ENCODE measurements at places on chromosomes 12 and 14.

DNA sequence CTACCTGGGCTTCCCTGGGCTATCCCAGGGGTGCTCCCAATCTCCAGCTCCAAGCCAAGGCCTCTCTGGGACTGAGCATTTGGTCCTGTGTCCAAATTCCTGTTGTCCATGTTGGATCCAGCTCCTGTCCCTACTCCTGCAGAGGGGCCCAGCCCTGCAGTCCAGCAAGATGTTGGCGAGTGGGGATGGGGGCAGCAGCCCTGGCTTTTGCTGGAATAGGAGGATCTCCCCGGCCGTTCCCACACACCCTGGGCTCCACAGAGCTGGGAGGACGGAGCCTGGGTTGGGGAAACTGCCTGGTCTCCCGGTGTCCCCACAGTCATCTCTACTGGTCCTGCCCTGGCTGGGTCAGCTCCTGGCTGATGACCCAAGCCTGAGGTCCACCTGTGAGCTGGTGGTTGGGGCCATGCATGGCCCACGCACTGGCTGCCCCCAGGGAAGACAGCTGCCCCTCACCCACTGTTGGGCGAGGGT is 219.6 kb upstream of the C14orf180 start:
- no peak for DNase-seq

DNA sequence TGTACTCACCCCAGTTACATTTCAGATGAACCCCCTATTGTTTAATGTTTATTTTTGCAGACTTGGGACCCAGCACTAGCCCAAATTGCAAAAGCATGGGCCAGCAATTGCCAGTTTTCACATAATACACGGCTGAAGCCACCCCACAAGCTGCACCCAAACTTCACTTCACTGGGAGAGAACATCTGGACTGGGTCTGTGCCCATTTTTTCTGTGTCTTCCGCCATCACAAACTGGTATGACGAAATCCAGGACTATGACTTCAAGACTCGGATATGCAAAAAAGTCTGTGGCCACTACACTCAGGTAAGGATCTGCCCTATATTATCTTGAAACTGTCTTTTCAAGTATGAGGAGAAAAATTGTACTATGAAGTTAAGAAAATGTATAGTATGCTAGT is 1.2 kb downstream of the GLIPR1 start:
- peak; percentile 17 for DNase-seq

DNA sequence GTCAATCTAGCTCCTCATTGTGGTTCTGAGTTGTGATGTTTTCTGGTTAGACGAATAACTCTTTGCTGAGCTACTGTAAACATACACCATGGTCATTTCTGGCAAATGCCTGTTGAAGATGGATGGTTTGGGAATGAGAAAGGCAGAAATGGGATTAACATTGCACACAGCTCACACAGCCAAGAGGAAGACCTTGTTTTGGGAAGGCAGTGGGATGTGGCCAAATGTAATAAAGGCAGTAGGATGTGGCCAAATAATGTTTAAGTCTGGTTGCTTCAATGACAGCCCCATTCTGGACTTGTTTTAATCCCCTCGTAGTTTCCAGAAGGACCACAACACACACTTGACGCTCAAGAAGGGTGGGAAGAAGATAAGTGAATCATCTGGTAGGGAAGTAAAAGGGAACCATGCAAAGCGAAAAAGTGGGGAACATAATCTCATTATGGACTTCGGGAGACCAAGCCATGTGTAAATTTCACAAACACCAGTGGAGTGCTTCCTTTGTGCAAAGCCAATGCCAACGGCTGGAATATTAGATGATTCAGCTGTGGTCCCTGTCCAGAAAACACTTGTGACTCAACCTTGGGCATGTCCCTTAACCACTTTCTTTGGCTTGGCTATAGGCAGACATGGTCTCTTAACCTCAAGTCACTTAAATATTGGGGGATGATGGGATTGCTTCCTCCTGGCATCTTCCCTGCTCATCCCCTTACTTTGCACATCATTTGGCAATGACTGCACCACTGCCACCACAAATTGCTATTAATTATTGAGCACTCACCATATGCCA is 284.4 kb upstream of the CRY1 start:
- DNase-seq = no peak

- DNase-seq = no peak
Observed at GRCh38 chr14:91323031-91323430, 78.5 kb upstream of the GPR68 start.

DNA sequence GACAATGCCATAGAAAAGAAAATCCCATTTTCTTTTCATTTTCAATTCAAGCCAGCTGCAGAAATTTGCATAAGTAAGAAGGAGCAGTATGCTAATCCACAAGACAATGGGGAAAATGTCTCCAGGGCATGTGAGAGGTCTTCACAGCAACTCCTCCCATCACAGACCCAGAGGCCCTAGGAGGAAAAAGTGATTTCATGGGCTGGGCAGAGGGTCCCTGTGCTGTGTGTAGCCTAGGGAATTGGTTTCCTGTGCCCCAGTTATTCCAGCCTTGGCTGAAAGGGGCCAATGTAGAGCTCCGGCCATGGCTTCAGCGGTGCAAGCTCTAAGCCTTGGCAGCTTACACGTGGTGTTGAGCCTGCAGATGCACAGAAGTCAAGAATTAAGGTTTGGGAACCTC is 211.4 kb downstream of the CCDC59 start:
- no peak for DNase-seq

- DNase-seq = no peak
Observed at GRCh38 chr12:24952389-24952788, 3.5 kb upstream of the BCAT1 start.

- DNase-seq = no peak
Observed at GRCh38 chr12:107442326-107442987, 243.1 kb upstream of the PWP1 start.

GRCh38 chr12:113271853-113272561 is 50.7 kb downstream of the TPCN1 start:
- DNase-seq = no peak

GRCh38 chr12:34604227-34604626 is 581.9 kb downstream of the ALG10 start:
- no peak for DNase-seq

DNA sequence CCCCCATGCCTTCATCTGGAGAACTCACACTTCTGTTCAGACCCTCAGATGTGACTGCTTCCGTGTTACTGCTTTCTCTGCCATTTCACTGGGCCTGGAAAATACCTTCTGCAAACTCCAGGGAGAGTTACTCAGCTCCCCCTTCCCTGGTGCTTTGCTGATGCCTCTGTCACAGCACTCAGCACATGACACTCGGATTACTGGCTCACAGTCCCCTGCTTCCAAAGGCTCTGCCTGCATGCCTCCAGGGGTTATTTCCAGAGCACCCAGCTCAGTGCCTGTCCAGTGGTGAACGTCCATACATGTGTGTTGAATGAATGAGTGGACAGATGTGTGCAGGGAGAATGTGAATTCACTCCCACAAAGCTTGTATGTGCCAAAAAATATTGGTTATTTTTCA is 237.2 kb upstream of the FKBP4 start:
- DNase-seq = no peak

DNA sequence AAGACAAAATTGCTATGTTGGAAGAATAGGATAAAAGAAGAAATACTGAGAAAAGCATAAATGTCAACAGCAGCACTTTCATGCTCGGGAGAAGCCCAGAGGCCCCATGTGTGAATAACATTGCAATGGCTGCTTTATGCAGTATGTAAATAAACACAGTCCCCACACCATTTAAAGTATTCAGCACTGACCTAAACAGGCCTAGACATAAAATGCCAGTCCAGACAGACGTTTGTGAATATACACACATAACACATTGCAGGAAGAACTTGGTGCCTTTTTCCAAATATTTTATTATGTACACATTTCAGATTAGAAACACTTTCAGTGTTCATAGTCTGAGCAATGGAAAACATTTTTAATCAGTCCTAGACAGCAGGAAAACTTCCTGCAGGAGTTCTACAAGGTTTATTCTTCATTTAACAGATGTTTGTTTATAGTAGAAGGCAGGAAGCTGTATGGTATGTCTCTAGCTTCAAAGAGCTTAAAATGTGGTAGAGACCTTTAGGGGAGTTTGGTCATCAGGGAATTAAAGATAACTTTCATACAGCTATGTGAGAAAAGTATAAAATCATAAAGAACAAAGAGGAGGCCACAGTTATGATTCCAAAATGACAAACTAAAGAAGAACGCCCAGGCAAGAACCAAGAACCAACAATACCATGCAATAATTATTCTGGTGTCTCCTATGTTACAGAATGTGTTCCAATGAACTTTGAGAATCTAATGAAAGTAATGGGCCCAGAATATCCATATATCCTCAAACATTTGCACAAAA is 30.6 kb upstream of the SLC38A2 start:
- DNase-seq = no peak

DNA sequence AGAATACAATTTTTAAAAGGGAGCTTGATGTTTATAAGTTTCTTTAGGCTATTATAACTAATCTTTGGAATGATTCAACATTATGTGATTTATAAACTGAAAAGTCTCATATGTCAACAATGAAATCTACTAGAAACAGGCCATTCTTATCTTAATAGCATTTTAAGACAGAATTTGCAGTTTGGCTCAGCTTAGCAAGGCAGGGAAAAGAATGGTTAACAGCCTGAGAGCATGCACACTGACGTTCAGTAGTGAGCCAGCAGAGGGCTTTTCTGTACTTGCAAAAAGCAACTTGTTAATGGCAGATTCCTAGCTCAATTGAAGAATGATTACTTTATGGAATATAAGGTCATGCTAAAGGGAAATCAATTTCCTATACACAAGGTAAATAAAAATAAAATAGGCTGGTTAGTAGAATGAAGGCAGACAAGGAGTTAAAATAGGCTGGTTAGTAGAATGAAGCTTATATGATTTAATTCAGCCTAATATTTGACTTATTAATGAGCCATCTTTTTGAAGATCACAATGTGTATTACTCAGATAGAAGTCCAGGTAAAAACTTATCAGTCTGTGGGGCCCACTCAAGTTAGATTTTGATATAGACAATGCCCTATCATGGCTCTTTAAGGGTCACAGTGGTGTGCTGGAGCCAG is 95.9 kb downstream of the OTOGL start:
- no peak for DNase-seq

- no peak for DNase-seq
Observed at GRCh38 chr12:16622338-16622737, 16.4 kb upstream of the LMO3 start.

DNA sequence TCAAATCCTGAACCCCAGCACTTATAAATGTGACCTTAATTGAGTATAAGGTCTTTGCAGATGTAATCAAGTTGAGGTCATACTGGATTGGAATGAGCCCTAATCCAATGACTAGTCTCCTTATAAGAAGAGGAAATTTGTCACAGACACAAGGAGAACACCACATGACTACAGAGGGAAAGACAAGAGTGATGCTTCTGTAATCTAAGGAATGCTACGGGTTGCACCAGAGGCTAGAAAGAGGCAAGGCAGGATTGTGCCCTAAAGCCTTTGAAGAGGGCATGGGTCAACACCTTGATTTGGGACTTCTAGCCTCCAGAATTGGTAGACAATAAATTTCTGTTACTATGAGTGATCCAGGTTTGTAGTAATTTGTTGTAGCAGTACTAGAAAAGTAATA is 135.0 kb downstream of the FOXG1 start:
- DNase-seq = no peak

DNA sequence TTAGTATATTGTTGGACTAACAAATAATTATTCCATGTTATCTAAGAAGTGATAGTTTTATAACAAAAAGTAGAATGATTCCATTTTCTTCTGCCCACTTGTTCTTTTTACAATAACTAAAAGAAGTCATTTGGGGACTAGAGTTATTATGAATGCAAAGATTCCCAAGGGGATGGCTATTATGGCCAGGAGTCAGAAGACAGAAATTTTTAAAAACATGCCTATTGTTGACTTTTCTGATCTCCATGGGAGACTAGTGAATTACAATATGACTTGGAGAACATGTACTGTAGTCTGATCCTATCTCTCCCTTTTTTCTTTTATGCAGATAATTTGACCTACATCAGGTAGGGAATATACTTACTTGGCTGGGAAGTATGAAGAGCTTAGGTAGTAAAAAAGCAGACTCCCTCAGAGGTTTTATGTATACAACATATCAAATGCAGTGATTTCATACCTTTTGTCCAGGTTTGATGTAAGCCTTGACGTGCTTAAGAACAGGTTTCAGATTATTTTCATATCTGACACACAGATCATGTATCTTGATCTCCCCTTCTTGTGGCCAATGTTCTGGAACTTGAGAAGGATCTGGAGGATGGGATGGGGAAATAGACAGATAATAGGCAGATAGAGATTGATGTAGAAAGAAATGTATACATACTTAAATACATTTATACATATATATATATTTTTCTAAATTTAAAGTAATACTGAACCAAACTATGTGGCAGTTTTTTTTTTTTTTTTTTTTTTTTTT is 41.0 kb upstream of the KCNJ8 start:
- no peak for DNase-seq

- DNase-seq = no peak
Observed at GRCh38 chr14:104601786-104602185, 2.8 kb downstream of the TMEM179 start.

GRCh38 chr14:103095210-103095778 is 769 bp downstream of the EXOC3L4 start:
- no peak for DNase-seq

DNA sequence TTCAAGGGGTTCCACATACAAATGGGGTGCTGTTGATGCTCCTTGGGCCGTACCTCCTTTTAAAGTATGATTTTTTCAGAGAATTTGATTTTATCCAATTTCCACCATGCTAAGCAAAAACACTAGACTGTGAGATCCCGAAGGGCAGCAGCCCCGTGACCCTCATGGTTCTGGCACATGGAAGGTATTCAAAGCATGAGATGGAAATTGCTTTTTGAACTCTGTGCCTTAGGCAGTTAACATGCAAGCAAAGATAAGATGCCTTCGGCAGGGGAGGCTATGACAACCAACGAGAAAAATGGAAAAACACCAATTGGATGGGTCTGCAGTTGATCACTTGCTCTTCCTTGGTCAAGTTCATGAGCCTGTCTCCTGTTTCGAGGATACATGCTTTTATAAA is 120.8 kb upstream of the DIO3 start:
- DNase-seq = no peak

- no peak for DNase-seq
Observed at GRCh38 chr12:90287585-90287984, 578.9 kb upstream of the ATP2B1 start.

DNA sequence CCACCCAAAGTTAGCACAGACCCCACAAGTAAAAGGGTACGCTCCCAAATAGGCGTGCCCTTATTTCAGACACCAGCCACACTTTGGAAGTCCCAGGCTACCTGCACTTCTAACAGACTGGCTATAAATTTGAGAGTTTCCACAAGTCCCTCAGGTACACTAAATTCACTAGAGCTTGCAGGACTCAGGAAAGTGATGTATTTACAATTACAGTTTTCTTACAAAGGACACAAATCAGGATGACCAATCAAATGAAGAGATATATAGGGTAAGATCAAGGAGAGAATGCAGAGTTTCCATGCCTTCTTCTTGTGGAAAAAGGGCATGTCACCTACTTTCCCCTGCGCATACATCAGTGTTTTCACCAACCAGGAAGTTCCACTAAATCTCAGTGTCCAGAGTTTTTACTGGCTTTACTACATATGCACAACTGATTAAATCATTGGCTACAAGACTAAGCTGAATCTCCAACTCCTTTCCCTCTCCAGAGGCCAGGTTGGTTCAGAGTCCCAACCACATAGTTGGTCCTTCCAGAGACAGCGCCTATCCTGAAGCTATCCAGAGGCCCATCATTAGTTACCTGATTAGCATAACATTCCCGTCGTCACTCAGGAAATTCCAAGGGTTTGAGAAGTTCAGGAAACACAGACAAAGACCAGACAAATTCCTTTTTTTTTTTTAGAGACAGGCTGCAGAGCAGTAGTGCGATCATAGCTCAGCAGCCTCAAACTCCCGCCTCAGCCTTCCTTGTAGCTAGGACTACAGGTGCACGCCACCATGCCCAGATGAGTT is 84.2 kb downstream of the DENND5B start:
- DNase-seq = no peak

- DNase-seq = no peak
Observed at GRCh38 chr12:47709671-47710070, 3.8 kb upstream of the RPAP3 start.

Data from CD4-positive, alpha-beta T cell treated with Interleukin-1 beta for 1 hour (primary cell).